ENCODE measurements at places on chromosomes 16 and 17. TPM values are rescaled to one million over a fixed set of nuclear protein-coding genes. Genes with fewer than 3 reads are reported as not detected.
A peak's percentile ranks its signal among the peaks of the same experiment; 100 is the strongest.

Gene PLA2G10
- total RNA-seq: not detected

Gene CIITA
- 1.1 TPM for total RNA-seq

Gene ALKBH5
- total RNA-seq: 115 TPM

Gene SCGB1C2
- not detected for total RNA-seq

GRCh38 chr16:10918294-10919002 is 23.8 kb downstream of the DEXI start:
- peak; percentile 89 for DNase-seq

- no peak for DNase-seq
These were observed 5.0 kb downstream of the CDH16 start for GRCh38 chr16:66913711-66914110.

DNA sequence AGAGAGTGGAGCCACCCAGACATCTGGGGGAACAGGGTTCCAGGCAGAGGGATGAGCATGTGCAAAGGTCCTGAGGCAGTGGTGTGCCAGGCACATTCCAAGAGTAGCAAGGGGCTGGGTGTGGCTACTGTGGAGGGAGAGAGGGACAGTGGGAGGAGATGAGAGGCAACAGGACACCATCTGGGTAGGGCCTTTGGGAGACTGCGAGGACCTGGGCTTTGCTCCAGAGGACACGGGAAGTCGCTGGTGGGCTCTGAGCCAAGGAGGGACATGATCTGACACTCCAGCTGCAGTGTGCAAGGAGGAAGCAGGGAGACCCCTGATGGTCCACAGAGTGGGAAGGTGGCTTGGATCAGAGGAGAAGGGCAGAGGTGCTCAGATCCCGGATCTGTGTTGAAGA is 56.7 kb upstream of the MED9 start:
- no peak for DNase-seq

- peak; percentile 26 for DNase-seq
These were observed at the start of gene NME4 for GRCh38 chr16:397135-397661. NME4 (plus strand) TSS chr16:397199; CDS start chr16:397223, 24 bp downstream.

GRCh38 chr17:76720941-76721340 is 5.5 kb downstream of the JMJD6 start:
- DNase-seq: no peak

- no peak for DNase-seq
These were observed 4.0 kb downstream of the PLCD3 start for GRCh38 chr17:45128331-45128730.

DNA sequence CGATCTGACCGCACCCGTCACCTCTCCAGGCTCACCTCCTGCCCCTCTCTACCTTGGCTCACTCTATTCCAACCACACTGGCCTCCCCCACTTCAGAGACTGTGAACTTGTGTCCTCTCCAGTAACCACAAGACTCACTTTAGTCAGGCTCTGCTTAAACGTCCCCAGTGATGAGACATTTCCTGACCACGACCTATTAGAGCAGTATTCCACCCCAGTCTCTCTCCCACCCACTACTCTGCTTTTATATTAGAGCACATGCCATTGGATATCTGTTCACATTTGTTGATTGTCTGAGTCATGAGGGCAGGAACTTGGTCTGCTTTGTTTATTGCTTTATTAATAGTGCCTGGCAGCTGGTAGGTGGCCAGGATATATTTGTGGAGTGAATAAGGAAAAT is 20.1 kb downstream of the COX11 start:
- DNase-seq: peak; percentile 96

- no peak for DNase-seq
These were observed 181.6 kb upstream of the C17orf78 start for GRCh38 chr17:37194208-37194607.

- DNase-seq: no peak
These were observed 31.9 kb upstream of the NUDT7 start for GRCh38 chr16:77690416-77690815.
